Upper lobe of right lung (tissue), 1 donor: ENCODE measurements at places on chromosomes 6 and 20.
A peak's percentile ranks its signal among the peaks of the same experiment; 100 is the strongest.

DNA sequence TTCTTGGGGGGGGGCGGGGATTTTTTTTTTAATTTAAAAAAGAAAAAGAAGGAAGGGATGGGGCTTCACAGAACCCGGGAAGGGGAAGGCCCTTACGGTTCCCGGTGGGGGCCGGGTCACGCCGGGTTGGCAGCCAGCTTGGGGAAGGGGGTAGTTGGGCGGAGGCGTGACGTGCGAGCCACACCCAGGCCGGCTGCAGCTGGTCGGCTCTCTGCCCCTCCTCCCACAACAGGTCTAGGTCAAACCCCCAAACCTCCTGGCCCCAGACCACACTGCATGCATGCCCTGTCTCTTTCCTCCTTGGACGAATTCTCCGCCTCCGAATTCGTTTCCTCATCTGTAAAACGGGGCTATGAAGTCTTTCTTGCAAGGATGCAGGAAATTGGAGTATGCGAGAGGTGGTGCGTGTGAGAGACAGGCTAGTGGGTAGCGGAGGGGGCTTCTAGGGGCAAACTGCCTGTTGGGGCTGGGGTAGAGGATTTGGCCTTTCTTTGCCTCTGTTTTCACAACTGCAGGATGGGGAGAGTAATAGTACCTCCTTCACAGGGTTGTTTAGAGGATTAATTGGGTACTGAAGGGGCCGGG is 828 bp downstream of the HCK start:
- peak; percentile 88 for DNase-seq

GRCh38 chr20:50516180-50516934 is 6.2 kb downstream of the PTPN1 start:
- no peak for DNase-seq

GRCh38 chr6:50278663-50279062 is 228.9 kb upstream of the DEFB112 start:
- DNase-seq: no peak

- no peak for DNase-seq
Observed at GRCh38 chr6:33693186-33694105, 18.1 kb downstream of the UQCC2 start.

- no peak for DNase-seq
Observed at GRCh38 chr6:135936606-135937005, 85.1 kb downstream of the PDE7B start.

- DNase-seq: no peak
Observed at GRCh38 chr20:31860390-31861134, 9.8 kb downstream of the DUSP15 start.

DNA sequence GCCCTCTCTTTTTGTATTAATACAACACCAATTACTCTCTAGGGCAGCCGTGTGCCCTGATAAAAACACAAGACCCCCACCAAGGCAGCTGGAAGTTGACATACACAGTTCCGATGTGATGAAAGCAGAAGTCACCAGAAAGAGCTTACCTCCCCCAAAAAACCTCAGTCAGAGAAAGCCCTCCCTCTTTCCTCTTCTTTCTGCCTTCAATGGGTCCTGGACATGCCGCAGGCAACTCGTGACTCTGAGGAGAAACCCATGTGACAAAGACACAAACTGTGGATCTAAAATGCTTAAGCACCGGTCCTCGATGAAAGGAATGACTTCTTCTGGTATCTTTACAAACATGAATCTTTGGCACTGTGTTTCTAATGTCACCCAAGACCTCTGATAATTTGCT is 117.7 kb upstream of the CCDC28A start:
- DNase-seq: no peak

GRCh38 chr6:44072452-44072958 is 54.7 kb downstream of the MRPL14 start:
- no peak for DNase-seq

DNA sequence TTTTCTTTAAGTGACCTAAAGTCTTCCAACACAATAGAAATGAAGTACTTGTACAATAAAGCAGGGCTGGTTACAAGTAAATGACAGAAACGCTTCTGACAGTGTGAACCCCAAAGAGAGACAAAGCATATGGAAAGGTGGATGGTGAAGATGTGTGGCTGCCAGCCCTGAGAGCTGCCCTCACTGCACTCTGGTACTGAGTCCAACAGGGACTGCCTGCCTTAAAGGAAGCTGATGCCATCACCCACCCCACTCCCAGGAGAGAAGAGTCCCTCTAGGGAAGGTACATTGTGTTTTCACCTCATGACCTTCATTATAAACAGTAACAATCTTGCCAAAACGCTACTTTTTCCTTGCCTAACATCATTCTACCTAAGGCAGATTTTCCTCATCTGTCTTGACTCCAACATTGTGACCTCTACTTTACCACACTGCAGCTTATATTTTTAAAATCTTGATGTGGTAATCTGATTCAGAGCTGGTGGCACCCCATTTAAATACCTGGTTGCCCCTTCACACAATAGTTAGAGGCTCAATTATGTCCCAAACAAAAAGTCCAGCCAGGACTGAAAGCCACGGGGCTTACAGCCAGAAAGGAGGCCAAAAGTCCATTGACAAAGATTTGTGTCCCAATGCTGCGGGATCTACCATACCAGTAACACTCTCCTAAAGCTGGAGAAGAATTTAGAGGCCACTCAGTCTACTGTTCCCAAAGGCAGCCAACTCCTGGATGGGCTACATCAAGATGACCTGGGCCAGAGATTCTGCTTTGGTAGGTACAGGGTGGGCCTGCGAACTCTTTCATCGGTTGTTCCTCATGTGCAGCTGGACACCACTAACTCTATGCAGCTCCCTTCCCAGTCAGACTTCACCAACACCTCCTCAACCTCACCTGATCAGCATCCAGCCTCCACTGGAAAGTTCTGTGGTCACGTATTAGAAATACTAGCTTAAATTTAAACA is 4.4 kb downstream of the APMAP start:
- peak; percentile 23 for DNase-seq

- no peak for DNase-seq
Observed at GRCh38 chr6:16311763-16312162, 73.4 kb downstream of the GMPR start.

DNA sequence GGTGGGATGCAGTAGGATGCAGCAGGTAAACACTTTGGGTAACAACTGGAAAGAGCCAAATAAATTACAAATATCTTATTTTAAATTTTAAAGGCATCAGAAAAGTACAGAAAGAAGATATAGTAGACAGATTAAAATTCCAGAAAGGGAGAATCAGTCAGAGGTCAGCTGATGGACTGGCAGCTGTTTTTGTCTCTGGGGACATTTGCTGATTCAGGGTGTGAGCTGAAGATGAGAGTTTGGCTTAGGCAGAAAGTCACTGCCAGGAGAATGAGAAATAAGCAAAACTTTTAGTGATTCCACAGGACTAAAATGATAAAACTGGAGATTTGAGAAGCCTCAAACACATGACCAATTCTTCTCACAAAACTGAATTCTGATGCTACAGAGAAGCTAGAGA is 39.5 kb downstream of the AHI1 start:
- DNase-seq: no peak

DNA sequence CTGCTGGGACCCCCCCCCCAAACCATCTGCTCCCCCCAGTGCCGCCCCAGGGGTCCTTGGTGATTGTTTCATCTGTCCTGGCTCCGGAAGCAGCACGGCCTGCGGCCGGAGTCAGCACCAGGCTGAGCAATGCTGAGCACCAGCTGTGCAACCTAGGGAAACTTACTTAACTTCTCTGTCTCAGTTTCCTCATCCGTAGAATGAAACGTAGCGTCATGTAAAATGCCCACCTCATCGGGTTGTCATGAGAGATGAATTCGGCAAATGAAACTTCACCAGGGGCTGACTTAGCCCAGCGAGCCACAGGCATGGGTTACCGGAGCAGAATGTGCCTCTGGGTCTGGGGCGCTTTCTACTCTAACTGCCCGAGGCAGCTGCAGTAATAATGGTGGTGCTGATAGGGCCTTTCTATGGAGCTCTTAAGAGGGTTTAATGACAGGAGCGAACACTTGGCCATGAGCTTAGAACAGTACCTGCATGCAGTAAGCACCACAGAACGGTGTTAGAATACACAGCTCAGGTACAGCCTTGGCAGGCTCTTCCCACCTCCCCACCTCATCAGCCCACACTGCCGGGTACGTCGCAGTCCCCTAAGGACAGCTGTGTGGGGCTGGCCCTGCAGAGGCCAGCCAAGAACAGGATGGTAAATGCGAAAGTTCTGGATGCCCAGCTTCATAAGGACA is 1.7 kb downstream of the THBS2 start:
- peak; percentile 31 for DNase-seq

- DNase-seq: no peak
Observed at GRCh38 chr6:22638320-22638719, 69.0 kb downstream of the HDGFL1 start.

DNA sequence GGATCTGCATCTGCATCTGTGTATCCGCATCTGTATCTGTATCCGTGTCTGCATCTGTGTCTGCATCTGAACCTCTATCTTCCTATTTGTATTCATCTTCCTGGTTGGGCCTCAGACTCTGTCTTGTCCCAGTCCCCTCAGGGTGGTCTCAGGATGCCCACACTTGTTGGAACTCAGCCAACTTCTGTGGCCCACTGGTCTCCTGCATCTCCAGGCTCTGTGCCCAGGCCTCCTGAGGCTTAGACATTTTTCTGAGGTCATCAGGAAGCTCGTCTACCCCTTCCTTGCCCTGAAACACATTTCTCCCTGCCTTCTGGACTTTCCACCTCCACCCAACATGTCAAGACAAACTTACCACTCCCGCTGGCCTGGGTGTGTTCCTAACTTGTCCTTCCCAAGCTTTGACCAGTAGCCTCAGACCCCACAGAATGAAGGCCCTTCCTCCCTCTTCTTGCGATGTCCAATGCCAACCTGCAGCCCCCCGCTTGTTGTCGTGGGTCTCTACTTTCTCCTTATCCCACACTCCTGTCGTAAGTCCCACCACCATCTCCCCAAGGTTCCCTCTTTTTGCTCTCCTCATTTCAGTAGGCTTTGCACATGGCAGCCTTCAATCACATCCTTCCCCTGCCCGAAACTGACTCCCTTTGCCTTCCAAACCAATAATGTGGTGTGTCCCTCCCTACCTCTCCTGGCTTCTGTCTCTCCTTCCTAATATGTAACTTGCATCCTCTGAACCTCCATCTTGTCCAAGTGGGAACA is 176.5 kb downstream of the DLL1 start:
- peak; percentile 32 for DNase-seq

DNA sequence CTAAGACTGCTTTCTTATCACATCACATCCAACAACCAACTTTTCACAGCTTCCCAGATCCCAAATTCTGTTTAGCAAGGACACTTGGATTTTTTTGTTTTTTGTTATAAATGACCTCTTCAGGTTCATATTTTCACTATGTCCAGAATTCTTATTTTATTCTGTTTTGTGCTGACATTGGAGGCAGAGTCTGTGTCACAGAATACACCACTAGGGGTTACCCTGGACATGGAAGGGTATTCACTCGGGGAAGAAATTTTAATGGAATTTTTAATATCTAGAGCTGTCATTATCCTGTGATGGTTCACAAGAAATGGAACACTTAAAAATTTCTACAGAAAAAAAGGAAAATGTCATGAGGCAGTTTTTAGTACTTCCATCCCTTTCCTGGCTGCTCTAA is 12.0 kb upstream of the SLC2A12 start:
- no peak for DNase-seq

- DNase-seq: no peak
Observed at GRCh38 chr6:159830501-159831372, 30.7 kb downstream of the PNLDC1 start.

DNA sequence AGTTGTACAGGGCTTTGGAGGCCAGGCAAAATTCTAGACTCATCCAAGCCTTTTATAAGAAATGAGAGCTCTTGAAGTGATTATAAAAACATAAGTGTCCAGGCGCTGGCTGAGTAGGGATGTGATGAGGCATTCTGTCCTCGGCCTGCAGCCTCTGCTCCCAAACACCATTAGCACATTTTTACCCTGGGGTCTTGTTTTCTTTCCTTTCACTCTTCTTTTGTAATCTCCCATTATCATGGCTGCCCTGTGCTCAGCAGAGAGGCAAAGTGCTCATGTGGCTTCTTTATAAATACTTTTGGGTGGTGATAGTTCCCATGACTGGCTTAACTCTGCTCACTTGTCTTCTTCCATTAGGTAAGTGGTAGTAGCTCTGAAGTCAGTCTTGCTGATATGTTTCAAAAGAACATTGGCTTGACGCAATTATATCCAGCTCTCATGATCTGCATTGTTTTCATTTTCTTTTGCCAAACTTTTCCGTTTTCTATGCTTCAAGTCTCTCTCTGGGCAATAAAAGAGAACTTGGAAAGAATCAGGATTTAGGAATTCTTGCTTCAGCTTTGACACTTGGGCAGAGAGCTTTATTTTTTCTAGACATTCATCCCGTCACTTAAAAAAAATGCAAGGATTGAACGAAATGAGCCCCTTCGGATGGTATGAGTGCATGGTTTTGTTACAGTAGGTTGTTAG is 61.1 kb downstream of the CAP2 start:
- no peak for DNase-seq

DNA sequence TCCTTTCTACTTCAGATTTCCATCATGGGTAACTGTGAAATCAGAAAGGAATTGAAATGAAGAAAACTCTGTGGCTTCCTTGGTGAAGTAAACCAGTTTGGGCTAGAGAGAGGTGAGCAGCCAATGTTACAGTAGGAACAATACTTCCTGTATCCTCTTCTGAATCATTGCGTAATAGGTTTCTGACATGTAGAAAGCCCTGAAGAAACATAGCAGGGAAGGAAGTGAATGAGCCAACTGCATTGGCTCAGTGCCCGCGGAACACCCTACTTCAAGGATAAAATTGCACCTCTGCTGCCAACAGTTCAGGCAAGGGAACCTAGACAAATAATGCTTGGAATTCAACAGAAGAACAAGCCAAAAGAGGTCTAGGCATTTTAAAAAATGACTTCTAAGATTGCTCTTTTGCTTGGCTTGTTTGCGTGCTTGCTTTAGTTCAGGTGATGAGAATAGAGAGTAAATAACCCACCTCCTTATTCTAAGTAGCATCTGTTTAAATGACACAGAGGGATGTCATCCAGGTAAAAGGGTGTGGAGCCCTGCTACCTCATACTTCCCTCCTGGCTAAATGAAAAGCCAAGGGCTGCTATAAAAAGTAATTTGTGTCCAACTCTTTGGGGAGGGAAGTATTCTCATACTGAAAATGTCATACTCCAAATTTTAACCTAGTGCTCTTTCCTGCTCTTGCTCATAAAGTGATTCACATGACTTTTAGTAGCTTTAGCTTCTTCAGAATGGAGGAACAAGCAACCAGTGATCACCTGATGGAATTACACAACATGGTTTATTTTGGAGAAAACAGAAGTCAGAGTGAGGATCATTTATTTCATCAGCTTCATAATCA is 30.0 kb upstream of the AKIRIN2 start:
- peak; percentile 93 for DNase-seq

DNA sequence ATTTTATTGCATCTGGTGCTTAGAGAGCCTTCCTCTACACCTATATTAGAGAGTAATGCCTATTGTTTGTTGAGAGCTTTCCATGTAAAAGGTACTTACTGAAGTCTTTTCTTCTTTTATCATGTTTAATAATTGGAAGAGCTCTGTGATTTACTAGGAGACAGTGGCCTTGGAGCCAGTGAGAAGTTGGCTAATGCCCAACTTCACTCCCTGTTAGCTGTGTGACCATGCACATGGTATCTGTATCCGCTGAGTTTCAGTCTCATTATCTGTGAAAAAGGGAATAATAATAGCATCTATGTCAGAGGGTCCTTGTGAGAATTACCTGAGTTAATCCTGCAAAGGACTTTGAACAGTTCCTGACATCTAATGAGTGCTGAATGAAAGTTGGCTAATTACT is 105.0 kb downstream of the CD109 start:
- DNase-seq: no peak

GRCh38 chr20:23366384-23366783 is 4.4 kb downstream of the GZF1 start:
- DNase-seq: no peak
